ENCODE measurements at places on chromosomes 2 and 18. TPM values are rescaled to one million over a fixed set of nuclear protein-coding genes. Genes with fewer than 3 reads are reported as not detected.

The TBR1 gene
- not detected for total RNA-seq

The NEB gene
- 1.6 TPM for total RNA-seq

- peaks cover 5% of the 10 kb centered on the region for H3K27me3 ChIP-seq
- H3K4me3 ChIP-seq, result no peak overlapping the region
- no peaks in the 10 kb centered on the region for H3K36me3 ChIP-seq
- no peaks in the 10 kb centered on the region for H3K4me1 ChIP-seq
Measured at GRCh38 chr2:133484106-133484505, 84.2 kb downstream of the NCKAP5 start.

GRCh38 chr2:218255446-218255845 is 5.4 kb upstream of the GPBAR1 start:
- DNase-seq, result no peak
- H3K27me3 ChIP-seq, result no peaks in the 10 kb centered on the region
- peaks cover 17% of the 10 kb centered on the region for H3K4me1 ChIP-seq
- H3K36me3 ChIP-seq, result peaks cover 2% of the 10 kb centered on the region
- H3K4me3 ChIP-seq, result no peak overlapping the region

DNA sequence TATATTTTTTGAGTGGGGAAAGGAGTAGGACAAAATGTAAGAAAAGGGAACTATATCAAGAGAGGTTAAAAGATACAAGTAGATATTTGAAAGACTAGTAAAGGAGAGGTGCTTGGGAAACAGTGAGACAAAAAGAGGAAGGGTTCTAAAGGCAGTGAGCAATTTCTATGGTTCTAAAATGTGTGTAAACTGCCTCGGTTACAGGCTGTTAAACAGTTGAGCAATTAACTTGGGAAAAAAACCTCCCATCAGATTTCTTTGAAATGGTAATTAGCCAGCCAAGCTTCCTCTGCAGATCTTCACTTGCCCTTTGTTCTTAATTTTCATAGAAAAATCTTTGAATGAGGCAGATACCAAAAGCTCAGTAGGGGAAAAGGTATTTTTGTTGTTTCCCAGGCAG is 238.7 kb upstream of the KCNH7 start:
- H3K27ac ChIP-seq, result no peak overlapping the region
- DNase-seq, result no peak
- H3K4me3 ChIP-seq, result no peak overlapping the region
- H3K4me1 ChIP-seq, result no peaks in the 10 kb centered on the region
- H3K36me3 ChIP-seq, result no peaks in the 10 kb centered on the region

Measured in T-helper 17 cell (primary cell).